ENCODE measurements at places on chromosomes 12 and 14.

DNA sequence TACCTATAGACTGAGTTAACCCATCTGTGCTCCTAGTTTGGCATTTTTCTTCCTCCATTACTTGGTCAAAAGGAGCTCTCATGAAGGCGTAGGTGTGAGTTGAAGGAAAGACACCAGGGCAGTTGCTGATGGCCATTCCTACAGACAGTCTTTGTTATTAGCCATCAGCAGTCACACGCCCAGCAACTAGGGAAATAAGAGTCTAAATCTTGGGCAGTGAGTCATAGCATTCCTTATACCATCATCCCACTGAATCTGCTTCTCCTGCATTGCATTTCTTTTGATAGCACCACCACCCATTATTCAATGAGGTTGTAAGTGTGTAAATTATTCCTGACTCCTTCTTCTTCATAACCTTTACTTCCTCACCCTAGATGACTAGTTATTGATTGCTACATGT is 150.9 kb upstream of the IGF1 start:
- DNase-seq, result peak; percentile 67

DNA sequence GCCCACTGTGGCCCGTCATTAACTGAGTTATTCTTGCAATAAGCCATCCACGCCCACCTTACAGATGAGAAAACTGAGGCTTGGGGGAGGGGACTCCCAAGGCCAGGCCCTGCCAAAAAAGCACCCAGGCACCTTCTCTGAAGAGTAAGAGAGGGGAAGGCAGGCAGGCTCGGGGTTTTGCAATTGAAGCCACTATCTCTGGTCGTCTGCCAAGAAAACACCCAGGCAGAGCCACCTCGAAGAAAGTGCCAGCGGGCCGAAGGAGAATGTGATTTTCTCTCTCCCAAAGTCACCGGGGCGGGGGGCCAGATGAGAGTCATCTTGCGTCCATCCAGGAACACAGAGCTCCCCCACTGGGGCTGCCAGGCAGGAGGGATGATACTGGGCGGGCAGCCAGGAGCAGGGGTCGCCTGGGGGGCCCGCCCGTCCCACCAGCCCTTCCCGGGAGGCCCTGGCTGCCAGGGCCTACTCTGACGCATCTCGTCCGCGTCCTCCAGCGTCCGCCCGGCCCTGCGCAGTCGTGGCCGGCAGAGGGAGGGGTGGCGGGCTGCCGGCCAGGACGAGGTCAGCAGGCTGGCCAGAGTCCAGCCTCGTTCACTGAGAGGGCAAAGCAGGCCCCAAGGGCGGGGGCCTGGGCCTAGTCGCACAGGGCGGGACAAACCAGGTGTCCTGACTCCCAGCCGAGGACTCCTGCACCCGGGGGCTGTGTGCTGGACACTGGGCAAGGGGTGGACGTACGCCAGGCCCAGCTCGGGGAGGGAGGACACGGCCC is 74.3 kb downstream of the RFLNA start:
- peak; percentile 97 for DNase-seq

DNA sequence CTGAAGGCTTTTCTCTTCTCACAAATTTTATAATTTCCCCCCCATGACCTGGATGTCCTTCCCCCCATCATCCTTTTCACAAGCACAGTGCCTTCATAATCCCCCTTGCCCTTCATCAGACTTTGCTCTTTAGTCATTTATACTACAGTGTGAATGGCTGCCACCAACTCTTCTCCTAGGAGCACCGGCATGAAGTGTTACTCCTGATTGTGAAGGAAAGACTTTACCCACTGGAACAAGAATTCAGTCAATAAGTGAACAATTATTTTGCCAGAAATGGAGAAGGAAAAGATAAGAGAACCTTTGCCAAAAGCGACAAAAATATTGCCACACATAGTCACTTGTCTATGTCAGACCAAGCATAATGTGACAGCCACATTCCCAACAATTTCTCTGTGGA is 5.0 kb downstream of the SERPINA9 start:
- no peak for DNase-seq

DNA sequence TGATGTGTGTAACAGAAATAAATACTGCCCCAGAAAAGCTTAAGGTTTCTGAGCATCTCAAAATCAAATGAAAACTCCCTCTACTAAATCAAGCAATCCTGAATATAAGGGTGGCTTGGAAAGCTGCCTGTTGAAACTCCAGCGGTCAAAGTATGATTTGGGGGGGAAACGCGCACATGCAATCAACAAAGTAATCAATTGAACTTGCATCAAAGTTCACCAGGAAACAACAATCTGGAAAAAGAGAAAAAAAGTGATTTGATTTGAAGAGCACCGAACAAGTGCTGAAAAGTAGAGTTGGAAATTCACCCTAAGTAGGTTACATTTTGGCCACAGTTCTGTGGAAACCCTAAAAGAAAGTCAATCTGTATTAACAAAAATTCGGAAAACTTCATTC is 700 bp downstream of the CNIH1 start:
- DNase-seq, result peak; percentile 16

- peak; percentile 60 for DNase-seq
Measured at GRCh38 chr14:51576117-51576430, 75.6 kb upstream of the FRMD6 start.

DNA sequence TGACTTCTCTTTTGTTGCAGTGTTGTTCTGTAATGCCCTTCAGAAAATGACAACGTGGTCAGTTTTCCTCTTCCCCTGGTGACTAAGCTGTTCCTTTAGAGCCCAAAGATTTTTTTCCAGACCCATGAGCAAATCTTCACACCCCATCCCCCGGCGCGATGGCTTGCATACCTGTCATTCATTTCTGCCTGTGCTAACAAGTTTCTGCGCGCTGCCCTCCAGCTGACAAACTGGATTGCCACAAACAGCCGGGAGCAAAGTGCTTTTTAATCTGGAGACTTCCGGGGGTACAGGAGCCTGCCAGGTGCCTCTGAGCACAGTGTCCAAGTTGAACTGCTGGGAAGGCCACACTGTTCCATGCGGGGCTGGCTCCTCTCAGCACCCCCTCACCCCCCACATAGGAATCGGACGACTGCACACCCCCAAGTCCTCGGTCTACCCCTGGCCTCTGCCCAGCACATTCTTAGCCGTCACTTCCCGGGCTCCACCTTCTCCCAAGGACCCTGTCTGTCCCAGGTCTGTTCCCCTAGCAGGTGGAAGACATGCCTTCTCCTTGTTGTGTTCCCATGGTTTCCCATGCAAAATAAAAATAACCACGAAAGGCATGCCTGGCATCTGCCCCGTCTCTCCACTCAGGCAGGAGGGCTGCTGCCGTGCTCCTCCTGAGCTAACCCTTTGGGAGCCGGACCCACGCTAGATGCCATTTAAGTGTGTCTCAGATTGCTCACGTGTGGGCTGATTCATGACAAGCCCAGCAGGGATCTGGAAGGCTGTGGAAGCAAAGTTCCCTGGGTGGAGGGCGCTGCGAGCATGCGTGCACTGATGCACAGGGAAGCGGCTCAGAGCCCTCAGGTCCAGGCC is 14.1 kb downstream of the RILPL1 start:
- peak; percentile 97 for DNase-seq

- DNase-seq, result peak; percentile 17
Measured at GRCh38 chr12:12689647-12690300, 6.2 kb downstream of the GPR19 start.

DNA sequence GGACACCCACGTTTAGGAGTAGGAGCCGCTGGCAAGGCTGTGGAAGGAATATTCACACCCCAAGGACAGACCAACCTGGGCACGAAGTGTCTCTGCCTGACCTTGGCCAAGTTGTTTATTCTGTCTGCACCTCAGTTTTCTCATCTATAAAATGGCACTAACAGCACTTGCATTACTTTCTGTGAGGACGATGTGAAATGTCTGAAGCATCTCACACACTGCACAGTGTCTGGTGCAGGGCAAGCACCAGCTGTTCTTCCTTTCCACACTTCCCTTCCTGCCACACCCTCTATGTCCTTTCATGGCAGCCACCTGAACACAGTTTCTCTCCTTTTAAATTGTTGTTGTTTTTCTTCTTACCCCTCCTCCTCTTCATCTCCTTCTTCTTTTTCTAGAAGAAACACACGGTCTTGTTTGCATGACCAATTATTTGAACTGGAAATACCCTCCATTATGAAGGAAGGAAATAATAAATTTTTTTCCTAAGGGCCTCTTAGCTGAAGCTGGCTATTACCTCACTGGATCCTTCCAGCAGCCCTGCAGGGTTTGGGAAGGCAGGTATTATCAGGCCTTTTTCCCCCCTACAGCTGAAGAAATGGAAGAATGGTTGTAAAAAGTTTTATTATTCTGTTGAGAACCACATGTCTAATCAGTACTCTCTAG is 42.9 kb upstream of the ATP23 start:
- DNase-seq, result no peak

DNA sequence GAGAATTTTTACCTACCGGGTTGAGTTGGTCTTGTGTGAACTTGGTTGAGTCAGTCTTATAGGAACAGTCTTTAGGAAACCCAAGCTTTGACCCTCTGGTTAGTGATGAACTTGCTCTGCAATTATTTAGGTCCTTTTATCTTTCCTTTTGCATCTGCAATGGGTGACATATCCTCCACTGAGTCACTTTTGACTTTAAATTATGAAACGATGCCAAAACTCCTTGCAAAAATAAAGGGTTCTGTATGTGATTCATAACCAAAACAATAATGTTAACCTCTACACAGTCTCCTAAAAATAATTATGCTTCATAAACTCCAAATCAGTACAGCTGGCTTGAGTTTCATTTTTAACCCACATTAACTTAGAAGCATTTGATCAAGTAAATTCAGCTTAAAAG is 979.4 kb downstream of the GALC start:
- DNase-seq, result no peak

DNA sequence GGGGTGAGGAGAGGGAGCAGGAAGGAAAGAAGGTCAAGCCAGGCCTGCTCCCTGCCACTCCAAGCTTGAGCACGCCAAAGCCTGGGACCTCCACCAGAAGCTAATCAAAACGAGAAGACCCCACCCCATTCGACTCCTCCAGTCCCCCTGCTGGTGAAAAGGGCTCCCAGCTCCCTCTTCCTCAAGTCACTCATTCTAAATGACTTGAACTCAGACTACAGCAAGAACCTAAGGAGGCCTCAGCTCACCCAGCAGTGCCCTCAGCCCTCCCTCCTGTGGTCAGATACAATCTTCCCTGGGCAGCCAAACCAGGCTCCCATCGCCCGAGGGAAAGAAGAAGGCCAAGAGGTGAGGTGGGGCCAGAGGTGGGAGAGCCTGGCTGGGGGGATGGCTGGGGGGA is 17.4 kb downstream of the HDAC7 start:
- no peak for DNase-seq

- DNase-seq, result no peak
Measured at GRCh38 chr12:110872100-110872499, 25.3 kb downstream of the CCDC63 start.

GRCh38 chr12:130970165-130970907 is 16.6 kb downstream of the ADGRD1 start:
- DNase-seq, result no peak

- peak; percentile 55 for DNase-seq
Measured at GRCh38 chr12:123937707-123938591, 34.7 kb downstream of the CCDC92 start.

DNA sequence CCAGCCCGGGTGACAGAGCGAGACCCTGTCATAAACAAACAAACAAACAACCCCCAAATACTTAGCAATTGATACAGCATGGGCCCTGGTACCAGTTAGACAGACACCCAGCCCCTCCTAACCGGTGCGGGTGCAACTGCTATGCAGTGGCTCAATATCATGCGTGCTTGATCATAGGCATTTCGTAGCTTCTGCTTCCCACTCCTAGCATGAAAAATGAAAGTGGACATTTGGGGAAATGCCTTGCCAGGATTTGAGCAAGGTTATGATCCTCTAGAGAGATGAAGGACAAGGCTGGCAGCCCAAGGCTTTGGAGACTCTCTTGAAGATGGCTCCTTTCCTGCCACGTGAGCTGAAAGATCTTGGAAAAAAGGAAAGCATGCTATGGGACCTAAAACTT is 13.7 kb downstream of the FGF6 start:
- DNase-seq, result no peak

DNA sequence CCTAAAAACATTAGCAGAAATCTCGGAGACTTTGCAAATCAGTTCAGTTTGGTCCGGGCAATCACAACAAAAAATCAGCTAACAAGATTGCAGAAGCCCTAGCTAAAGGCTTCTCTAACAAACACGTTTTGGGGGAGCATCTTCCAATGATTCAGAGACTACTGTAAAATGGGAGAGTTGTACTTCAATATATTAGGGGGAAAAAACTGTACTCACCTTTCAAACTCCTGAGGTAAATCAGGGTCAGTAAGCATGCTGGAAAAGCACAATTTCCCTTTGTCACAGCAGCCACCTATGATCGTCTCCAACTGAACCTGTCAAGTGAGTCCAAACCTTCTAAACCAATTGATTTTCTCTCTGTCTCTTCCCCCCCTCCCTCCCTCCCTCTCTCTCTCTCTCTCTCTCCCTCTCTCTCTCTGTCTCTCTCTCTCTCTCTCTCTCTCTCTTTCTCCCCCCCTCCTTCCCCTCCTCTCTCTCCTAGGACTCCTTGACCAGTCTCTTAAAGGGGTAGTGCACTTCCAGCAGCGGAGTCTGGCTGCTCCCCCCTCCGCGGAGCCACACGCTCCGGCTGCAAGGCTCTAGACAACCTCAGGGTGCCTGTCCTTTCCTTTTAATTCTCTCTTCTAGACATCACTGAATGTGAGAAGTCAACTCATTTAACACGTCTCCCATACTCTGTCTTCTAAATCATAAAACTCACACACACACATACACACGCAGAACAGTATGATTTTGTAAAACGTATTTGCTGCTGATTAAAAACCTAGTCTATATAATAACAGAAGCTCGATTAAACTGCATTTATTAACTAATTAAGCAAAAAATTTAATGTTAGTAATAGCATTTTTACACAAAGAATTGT is at the start of gene SOX5:
Gene SOX5 (minus strand): TSS at position 323 of the 862 bp plus-strand sequence. CDS start 69 bp downstream, at position 254.
- peak; percentile 88 for DNase-seq

GRCh38 chr12:42996869-42997431 is 407.4 kb upstream of the PRICKLE1 start:
- no peak for DNase-seq

DNA sequence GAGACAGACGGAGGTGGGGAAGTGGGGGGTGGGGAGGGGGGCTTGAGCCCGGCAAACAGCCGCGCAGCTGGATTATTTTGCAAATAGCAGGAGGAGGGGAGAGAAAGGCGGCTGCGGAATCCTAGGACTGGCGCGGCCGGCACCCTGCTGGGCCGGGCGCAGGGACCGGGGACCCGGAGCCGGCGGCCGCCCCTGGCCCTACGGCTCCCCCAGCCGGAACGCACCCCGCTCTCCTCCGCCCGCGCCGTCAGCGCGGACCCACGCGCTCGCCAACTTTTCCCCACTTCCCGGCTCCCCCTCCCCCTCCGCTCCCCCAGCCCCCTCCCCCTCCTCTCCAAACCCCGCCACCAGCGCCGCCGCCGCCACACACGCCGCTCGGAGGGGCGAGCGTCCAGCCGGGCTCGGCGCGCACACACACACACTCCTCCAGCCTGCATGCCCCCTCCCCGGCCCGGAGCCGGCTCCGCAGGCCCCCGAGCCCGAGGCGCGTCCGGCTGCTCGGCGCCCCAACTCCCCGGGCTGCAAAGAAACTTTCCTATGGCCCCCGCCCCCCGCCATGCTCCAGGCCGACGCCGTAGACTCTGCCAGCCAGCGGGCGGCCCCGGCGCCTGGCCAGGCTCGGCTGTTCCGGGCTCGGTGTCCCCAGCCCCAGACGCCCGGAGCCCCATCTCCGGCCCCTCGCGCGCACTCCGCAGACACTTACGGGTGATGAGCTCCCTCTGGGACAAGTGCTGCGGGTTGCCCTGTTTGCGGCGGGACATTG is 1.4 kb downstream of the BCL11B start:
- DNase-seq, result peak; percentile 43
